Suppressor macrophage (primary cell): ENCODE measurements at places on chromosomes 2 and 18.

- DNase-seq, result no peak
These were observed 297.9 kb downstream of the NDUFA10 start for GRCh38 chr2:239727182-239727775.

DNA sequence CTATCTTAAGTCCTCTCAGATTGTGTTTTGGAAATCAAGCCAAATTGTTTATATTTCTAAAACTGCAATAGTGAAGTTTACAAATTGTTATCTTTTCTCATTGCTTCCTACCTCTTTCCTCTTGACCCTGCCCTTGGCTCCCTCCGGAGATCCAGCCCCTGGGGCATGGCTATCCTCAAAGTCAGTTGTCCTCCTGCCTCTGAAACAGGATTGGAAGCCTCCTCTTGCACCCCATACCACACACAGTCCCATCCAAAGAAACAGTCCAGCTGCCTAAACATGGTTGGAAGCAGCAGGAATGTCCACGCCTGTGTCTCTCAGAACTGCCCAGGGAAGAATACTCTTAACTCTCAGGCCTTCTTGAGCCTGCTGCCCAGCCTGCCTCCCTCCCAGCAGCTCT lies 30.1 kb upstream of the COL6A3 start:
- DNase-seq, result no peak

DNA sequence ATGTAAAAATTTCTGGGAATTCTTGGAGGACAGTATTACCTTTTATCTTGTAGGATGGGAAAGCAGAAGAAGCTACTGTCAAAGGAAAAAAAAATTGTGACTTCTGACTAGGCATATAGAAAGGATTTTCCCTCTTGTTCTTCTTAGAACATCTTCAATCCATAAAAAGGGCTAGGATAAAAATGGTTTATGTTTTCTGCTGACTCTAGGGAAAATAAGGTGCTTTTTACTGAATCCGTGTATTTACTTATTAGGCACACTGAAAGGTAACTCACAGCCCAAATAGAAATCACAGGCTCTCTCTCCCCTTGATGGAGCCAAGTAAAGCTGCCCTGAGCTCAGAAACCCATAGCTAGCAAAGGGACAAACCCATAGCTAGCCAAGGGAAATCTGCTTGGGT lies 74.6 kb downstream of the EPAS1 start:
- DNase-seq, result no peak

GRCh38 chr2:2647141-2647541 lies 316.1 kb upstream of the MYT1L start:
- no peak for DNase-seq

GRCh38 chr2:238731961-238732360 lies 115.9 kb upstream of the TWIST2 start:
- DNase-seq, result peak; percentile 26

- no peak for DNase-seq
These were observed 16.2 kb downstream of the SLC25A52 start for GRCh38 chr18:31744321-31745067.

DNA sequence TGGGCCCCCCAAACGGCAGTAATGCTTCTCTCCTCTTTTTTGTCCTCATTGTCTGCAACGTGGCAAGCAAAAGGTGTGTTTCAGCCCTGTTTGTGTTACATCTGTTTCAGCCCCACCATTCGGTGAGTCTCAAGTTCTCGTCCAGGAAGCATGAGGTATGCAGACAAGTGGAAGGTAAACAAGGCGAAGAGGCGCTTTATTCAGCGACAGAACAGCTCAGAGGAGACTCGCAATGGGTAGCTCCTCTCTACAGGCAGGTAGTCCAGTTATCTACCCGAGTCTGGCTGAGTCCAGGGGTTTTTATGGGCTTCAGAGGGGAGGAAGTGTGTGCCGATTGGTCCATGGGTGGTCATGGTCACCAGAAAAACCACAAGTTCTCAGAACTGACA lies 733.4 kb upstream of the CDH7 start:
- no peak for DNase-seq

- DNase-seq, result no peak
These were observed 231.1 kb upstream of the EPAS1 start for GRCh38 chr2:46066116-46066515.

DNA sequence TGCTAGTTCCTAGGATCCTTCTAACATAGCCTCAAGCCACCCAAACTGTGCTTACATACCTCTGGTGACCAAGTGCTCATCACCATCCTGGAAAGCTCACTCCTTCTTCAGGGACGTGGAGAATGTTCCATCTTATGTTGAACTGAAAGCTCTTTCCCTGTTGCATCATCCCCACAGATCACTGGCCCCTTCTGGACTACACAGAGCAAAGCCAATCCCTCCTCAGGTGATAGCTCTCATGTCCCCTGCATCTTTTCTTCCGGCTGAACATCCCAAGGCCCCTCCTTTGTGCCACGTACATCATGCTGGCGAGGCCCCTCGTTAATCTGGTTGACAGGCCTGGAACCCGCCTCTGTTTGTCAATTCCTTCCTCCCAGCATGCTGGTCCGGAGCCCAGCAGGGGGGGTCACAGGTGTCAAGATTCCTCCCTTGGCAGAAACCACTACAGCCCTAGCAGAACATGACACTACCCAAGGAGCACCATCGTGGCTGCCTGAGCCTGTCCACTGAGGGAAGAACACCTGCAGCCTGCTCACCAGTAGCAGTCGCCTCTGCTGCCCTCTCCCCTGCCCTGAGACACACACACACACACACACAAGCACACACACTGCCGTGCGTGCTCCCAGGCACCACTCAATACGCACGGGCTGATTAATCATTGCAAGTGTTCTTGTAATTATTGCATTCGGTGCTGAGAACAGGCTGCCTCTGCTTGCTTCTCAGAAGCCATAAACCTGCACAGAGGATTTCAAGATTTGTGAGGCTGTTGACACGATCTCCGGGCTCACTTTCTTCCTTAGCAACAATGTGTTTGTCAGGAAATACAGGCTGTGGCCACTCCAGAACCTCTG lies 6.3 kb upstream of the KCNK3 start:
- no peak for DNase-seq

DNA sequence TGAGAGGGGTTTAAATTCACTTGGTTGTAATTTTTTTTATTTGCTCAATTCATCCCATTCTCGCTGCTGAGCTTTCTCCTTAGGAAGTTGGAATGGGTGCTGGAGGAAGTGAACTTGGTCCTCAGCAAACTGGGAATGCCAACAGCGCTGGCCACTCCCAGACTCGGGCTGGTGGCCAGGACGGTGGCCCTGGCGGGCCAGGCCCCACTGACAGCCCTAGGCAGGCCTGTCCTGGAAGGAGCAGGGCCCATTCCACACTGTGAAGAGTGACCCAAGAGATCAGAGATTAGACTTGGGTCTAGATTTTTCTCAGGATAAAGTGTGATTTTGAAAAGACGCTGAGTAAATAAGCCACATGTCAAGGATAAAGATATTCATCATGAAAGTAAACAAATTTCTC lies 132.7 kb downstream of the HDAC4 start:
- no peak for DNase-seq

GRCh38 chr18:31225668-31226067 lies 63.0 kb upstream of the DSC1 start:
- DNase-seq, result no peak

DNA sequence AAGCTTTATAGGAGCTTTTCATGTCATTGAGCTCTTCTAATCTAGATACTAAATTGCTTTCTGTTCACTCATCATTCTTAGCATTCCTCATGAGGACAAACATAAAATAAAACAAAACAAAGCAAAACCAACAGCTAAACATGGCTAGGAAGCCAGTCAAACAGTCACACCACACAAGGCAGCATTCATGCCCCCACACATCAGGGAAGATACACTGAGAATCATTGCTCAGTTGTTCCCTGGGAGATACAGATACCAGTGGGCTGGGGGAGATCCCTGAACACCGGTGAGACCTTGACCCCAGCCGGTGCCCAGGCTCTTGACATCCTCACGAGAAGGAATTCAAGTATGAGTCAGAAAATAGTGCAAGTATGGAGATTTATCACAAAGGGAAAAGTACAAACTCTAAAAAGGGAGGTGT lies 177.9 kb upstream of the ARL4C start:
- no peak for DNase-seq

- no peak for DNase-seq
These were observed 304.9 kb downstream of the STK39 start for GRCh38 chr2:167942366-167943081.

GRCh38 chr2:187890690-187891089 lies 336.5 kb upstream of the TFPI start:
- no peak for DNase-seq

DNA sequence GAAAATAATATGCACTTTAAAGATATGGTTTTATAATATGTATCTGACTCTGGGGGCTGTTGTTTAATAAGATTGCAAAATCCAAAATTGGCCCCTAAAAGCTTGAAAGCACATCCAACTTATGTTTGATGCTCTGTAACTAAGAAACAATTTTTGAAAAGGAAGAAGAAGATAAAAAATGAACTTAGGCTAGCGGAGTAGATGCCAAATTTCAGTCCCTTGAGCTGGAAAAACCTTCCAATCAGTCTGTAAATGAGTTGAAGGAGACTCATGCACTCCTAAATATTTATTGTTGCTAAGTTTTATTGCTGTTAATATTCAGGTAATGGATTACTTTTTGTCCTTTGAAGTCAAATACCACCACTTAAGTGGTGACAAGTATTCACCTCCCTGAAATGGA lies 465.0 kb downstream of the ZEB2 start:
- no peak for DNase-seq

GRCh38 chr18:3402982-3403451 lies 47.0 kb upstream of the TGIF1 start:
- peak; percentile 14 for DNase-seq

GRCh38 chr18:5237083-5237722 lies 40.1 kb upstream of the AKAIN1 start:
- no peak for DNase-seq

DNA sequence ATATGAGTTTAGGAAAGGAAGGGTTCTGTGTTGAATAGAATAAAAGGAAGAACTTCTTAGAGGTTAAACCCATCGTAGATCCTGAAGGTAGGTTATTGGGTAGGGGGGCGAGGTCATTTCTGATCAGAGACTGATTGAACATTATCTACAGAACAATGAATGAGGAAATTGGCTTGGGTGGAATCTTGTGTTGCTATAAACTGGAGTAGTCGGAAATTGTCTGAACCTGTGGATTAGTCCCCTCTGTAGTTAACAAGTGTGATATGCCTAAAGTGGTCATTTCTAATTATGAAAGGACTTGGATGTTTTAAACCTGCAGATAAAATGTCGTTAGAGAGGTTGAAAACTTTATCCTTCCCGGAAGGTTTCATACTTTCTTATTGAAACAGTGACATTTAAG lies 42.1 kb downstream of the EML4 start:
- DNase-seq, result no peak

- no peak for DNase-seq
These were observed 47.2 kb downstream of the SLC14A2 start for GRCh38 chr18:45662468-45662867.

GRCh38 chr2:128733450-128733849 lies 414.8 kb upstream of the HS6ST1 start:
- no peak for DNase-seq

DNA sequence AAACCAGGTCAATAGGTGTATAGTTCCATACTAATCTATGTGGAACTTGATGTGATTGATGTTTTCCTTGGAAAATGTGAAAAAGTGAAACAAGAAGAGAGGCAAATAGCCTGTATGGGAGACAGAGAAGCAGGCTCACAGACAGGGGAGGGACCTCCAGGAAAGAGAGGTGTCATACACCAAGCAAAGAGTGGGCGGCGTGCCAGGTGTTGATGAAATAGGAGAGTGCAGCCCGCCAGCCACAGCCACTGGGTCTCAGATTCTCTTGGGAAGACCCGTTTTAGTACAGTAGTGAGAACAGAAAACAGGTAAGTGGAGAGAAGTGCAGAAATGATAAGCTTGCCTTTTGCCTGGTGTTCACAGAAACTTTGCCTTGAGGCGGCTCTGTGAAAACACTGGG lies 301.9 kb downstream of the ZNF407 start:
- DNase-seq, result no peak

DNA sequence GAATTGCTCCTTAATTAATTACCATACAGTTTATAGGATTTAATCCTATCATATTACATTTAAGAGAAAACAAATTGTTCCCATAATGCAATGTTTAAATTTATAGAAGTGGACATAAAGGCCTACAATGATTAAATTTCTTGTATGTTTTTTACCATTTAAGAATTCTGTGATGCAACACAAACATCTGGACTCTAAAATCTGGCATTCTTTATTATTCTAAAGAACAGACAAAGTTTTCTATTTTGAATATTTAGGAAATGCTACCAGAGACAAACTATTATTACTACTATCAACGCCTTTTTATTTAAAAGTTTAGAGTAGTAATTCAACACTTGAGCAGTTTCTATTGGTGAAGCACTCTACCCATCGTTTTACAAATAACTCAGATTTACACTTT lies 535.1 kb downstream of the TMX3 start:
- no peak for DNase-seq

DNA sequence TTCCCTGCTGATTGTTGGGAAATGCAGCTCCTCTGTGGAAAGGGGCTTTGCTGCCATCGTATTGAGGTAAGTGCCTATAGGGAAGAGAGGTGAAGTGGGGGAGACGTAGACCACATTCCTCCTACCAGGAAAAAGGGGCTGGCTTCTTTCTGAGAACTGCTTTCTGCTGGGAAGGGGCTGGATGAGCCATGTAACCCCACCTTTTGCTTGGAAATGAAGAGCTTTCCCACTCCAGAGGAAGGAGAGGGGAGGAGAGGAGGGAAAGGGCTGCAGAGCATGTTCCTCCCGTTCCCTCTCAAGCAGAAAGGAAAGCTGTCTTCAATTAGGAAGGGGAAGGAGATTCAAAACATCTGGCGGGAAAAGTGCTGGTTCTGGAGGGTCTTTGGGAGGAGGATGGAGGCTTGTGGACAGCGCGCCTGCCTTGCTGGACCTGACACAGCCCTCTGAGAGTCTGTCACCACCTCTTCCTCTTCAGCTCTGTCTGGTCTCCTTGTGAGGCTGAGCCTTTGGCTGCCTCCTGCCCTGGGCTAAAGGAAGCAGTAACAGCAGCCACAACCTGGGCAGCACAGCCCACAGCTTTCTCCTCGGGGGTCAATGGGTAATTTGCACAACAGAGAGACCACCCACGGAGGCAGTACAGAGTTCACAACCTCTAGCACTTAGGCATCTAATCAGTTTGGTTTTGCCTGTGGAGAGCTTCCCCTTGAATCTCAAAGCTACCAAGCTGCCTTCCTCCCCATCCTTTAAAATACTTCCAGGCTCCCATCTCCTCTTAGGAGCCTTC lies 410.0 kb upstream of the TNP1 start:
- DNase-seq, result no peak

GRCh38 chr2:169446452-169446851 lies 32.8 kb upstream of the BBS5 start:
- no peak for DNase-seq

GRCh38 chr18:63676526-63677323 lies 15.0 kb upstream of the SERPINB3 start:
- DNase-seq, result no peak

- DNase-seq, result no peak
These were observed 90.6 kb upstream of the WDR75 start for GRCh38 chr2:189350540-189351209.

DNA sequence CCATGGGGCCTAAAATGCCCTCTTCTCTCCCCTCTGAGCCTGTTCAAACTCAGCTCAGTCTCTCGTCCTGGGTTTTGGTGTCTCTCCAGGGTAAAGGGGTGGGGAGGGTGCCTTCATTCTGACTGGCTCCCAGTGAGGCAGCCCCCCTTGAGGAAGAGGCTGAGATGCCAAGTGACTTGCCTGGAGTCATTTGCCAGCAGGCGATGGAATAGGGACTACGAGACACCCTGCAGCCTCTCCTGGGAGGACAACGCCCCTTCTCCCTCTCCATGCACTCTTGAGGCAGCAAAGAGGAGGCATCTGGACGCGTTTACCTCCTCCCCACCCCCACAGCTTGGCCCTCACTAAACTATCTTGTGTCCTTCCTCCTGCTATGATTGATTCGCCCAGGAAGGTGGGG lies 760 bp upstream of the STON1 start:
- no peak for DNase-seq

- DNase-seq, result no peak
These were observed 235.2 kb upstream of the THSD7B start for GRCh38 chr2:136530146-136530545.
